ENCODE measurements at places on chromosomes 13 and 19. TPM values are rescaled to one million over a fixed set of nuclear protein-coding genes. Genes with fewer than 3 reads are reported as not detected.

- no peak overlapping the region for H3K27ac ChIP-seq
- H3K4me1 ChIP-seq: peaks cover 3% of the 10 kb centered on the region
- DNase-seq: peak; percentile 38
- H3K27me3 ChIP-seq: no peaks in the 10 kb centered on the region
- H3K4me3 ChIP-seq: no peak overlapping the region
These were observed 286.5 kb downstream of the MYO16 start for GRCh38 chr13:108915634-108916512.

GRCh38 chr13:23147827-23148226 lies 33.0 kb upstream of the SGCG start:
- no peak for DNase-seq
- no peak overlapping the region for H3K27ac ChIP-seq
- no peaks in the 10 kb centered on the region for H3K4me1 ChIP-seq
- H3K4me3 ChIP-seq: no peak overlapping the region
- no peaks in the 10 kb centered on the region for H3K27me3 ChIP-seq
- no peaks in the 10 kb centered on the region for H3K36me3 ChIP-seq

DNA sequence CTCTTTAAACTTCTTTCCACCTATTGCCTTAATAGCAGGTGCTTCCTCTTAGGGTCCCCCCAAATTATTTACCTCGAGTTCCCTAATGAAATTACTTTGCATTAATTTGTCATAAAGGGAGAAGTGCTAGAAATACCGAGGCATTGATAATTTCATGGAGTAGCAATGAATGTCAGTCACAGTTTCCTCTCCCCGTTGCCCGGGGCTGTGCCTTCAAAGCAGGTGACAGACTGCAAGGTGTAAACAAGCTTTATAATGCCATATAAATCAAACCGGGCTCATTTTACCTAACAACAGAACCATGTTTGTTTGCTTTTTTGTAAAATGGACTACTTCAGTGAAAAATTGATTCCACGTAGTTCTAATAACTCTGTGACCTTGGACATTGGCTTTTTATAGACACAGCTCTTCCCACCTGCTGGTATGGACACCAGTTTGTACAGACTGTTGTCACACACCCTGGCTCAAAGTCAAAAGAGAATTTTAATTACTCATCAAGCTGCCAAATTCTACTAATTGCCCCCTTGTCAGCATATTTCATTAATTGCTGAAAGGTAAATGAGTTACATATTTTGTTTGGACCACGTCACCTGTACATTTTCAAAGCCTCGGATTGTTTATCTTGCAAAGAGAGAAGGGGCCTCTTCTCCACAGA lies 171.1 kb downstream of the STK24 start:
- no peak overlapping the region for H3K4me3 ChIP-seq
- no peaks in the 10 kb centered on the region for H3K4me1 ChIP-seq
- DNase-seq: no peak
- no peaks in the 10 kb centered on the region for H3K36me3 ChIP-seq
- no peak overlapping the region for H3K27ac ChIP-seq

DNA sequence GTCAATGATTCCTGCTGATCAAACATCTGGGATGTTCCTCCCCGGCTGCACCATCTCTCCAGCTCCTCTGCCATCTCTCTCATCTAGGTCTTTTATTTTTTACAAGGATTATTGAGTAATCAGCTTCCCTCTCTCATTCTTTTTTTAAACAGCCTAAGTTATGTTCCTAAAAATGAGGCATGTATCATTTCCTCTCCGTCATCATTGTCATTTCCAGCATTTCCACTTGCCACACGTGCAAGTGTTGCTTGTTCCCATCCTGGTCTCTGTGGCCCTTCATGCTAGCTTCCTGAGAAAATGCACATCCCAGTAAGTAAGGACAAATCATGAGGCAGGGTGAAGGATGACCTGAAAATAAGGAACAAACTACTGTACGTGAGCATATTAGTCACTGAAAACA lies 102.7 kb upstream of the POSTN start:
- H3K4me1 ChIP-seq: no peaks in the 10 kb centered on the region
- DNase-seq: no peak
- H3K36me3 ChIP-seq: no peaks in the 10 kb centered on the region
- H3K4me3 ChIP-seq: no peak overlapping the region

The OCEL1 gene
- 9.3 TPM for total RNA-seq

The CBLC gene
- total RNA-seq: not detected

GRCh38 chr13:106691341-106691740 lies 123.4 kb upstream of the ARGLU1 start:
- no peak for DNase-seq
- H3K4me1 ChIP-seq: no peaks in the 10 kb centered on the region
- no peak overlapping the region for H3K27ac ChIP-seq
- no peak overlapping the region for H3K4me3 ChIP-seq

- H3K4me1 ChIP-seq: no peaks in the 10 kb centered on the region
- H3K4me3 ChIP-seq: no peak overlapping the region
- peaks cover 60% of the 10 kb centered on the region for H3K36me3 ChIP-seq
- no peak for DNase-seq
These were observed 32.7 kb upstream of the ZNF254 start for GRCh38 chr19:24054044-24054935.

The SLC7A9 gene
- 0.92 TPM for total RNA-seq

- no peak overlapping the region for H3K27ac ChIP-seq
- H3K27me3 ChIP-seq: no peaks in the 10 kb centered on the region
- H3K4me3 ChIP-seq: no peak overlapping the region
- H3K36me3 ChIP-seq: no peaks in the 10 kb centered on the region
- DNase-seq: no peak
- H3K4me1 ChIP-seq: peaks cover 4% of the 10 kb centered on the region
These were observed 211.6 kb downstream of the SHISA2 start for GRCh38 chr13:25840261-25840660.

DNA sequence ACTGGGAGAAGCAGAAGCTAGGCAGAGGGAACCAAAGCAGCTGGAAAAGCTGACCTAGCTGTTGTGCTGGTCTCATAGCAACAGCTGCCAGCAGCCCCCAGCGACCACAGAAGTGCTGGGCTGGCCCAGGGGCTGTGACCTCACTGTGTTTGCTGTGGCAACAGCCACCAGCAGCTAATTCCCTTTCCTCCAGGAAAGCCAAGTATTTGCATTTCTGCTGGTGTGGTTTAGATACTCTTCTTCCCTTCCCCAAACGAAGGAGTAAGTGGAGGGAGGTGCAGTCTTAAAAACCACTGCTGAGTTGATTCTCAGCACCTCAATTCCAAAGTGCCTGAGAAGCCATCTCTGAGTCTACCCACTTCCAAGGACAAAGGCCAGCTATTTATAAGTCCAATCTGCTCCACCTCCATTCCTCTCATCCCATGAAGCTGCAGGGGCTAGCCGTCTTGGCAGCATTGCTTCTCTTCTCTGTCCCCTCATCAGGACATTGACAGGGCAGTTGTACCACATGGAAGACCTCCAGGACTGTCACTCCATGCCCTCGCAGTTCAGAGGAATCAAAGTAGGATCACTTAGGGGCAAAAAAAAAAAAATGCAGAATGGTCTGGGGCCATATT lies 11.5 kb upstream of the CCDC97 start:
- peaks cover 46% of the 10 kb centered on the region for H3K36me3 ChIP-seq
- no peak overlapping the region for H3K4me3 ChIP-seq
- H3K27ac ChIP-seq: peak overlapping the region; percentile 93
- peak; percentile 87 for DNase-seq

The ZNF534 gene
- 1.5 TPM for total RNA-seq

DNA sequence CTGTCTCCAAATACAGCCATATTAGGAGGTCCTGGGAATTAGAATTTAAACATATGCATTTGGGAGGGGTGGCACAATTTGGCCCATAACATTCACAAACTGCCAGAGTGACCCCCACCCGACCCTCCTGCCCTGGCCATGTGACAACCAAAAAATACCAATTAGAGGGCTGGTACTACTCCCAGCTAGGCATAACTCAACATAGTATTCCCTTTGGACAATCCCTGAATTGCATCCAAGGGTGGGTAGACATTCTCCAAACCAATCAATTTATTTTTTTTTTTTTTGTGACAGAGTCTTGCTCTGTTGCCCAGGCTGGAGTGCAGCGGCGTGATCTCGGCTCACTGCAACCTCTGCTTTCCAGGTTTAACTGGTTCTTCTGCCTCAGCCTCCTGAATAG lies 29.8 kb downstream of the CLEC17A start:
- DNase-seq: no peak
- no peaks in the 10 kb centered on the region for H3K27me3 ChIP-seq
- H3K27ac ChIP-seq: no peak overlapping the region
- H3K36me3 ChIP-seq: no peaks in the 10 kb centered on the region

The ATXN8OS gene
- total RNA-seq: not detected

The KIR3DL2 gene
- total RNA-seq: not detected

- DNase-seq: no peak
- H3K4me3 ChIP-seq: peak overlapping the region; percentile 52
- H3K4me1 ChIP-seq: no peaks in the 10 kb centered on the region
- no peaks in the 10 kb centered on the region for H3K36me3 ChIP-seq
- peaks cover 37% of the 10 kb centered on the region for H3K27me3 ChIP-seq
These were observed 977 bp downstream of the PCDH20 start for GRCh38 chr13:61414686-61415057.

DNA sequence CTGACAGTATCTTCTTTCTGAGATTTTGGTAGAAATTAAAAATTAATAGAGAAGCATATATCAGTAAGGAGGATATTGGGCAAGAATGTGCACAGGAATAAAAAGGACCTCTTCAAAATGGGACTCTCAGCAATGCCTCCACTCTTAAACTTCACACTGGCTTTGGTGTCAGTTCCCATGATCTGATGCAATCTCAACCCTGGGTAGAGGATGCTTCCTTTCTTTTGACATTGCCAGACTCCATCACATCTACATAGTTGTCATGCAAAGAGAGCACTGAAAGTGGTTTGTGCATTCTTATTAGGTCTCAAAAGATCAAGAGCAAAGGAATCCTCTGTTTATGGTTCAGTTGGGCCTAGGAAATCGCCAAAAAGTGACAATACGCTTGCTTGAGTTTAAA lies 26.3 kb downstream of the STARD13 start:
- no peak for DNase-seq
- H3K36me3 ChIP-seq: no peaks in the 10 kb centered on the region
- no peaks in the 10 kb centered on the region for H3K27me3 ChIP-seq
- H3K4me3 ChIP-seq: no peak overlapping the region

DNA sequence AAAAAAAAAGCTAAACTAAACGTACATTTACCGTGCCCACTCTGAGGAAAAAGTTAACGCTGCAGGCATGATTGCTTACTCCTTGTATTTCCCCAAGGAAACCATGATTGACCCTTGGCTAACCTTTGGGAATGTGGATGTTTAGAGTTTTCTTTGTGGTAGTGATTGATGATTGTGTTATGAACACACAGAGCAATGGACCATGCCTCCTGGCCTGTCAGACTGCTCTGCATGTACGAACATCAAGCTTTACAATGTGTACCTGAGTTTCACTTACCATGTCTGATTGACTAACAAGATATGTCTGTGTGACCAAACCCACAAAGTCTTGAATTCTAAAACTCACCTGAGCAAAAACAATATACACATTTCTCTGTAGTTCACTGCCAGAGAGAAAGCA lies 35.1 kb downstream of the MYCBP2 start:
- no peaks in the 10 kb centered on the region for H3K4me1 ChIP-seq
- no peak overlapping the region for H3K4me3 ChIP-seq
- no peaks in the 10 kb centered on the region for H3K36me3 ChIP-seq
- DNase-seq: no peak
- H3K27me3 ChIP-seq: no peaks in the 10 kb centered on the region
- no peak overlapping the region for H3K27ac ChIP-seq

- H3K36me3 ChIP-seq: no peaks in the 10 kb centered on the region
- no peak overlapping the region for H3K27ac ChIP-seq
- H3K4me3 ChIP-seq: no peak overlapping the region
- H3K4me1 ChIP-seq: no peaks in the 10 kb centered on the region
These were observed 22.7 kb upstream of the POP4 start for GRCh38 chr19:29583196-29583999.

- H3K27me3 ChIP-seq: no peaks in the 10 kb centered on the region
- H3K4me3 ChIP-seq: no peak overlapping the region
- H3K36me3 ChIP-seq: no peaks in the 10 kb centered on the region
These were observed 195.8 kb downstream of the FOXO1 start for GRCh38 chr13:40470660-40471059.

The LACC1 gene
- total RNA-seq: 0.99 TPM

GRCh38 chr19:31073485-31074198 lies 275.6 kb downstream of the TSHZ3 start:
- H3K36me3 ChIP-seq: no peaks in the 10 kb centered on the region
- DNase-seq: peak; percentile 18
- H3K27ac ChIP-seq: no peak overlapping the region
- H3K4me1 ChIP-seq: no peaks in the 10 kb centered on the region
- H3K4me3 ChIP-seq: no peak overlapping the region

The LGALS7 gene
- not detected for total RNA-seq

DNA sequence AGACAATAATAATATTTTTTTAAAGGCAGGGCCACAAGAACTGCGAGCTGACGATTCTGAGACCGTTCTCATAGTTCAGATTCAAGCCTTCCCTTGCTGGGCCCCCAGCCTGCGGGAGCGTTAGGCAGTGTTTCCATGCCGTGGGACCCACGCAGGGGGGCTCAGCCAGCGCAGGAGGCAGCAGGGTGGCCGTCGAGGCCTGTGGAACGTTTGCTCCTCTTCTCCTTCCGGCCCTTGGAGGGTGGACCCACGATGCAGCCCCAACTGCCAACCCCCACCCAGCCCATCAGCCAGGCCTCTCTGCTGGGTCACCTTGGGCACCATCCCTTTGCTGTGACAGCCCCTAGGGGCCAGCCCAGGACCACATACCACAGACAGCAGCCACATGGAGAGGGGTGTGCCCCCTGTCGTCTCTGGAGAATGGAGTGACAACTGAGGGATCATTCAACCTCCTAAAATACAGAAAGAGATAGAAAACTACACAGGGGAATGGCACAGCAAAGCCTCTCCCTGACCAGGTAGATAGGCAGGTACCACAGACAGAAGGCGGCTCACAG lies 46.8 kb downstream of the PDCD5 start:
- H3K36me3 ChIP-seq: peaks cover 4% of the 10 kb centered on the region
- H3K4me1 ChIP-seq: peaks cover 14% of the 10 kb centered on the region
- peak overlapping the region; percentile 84 for H3K27ac ChIP-seq

The FBL gene
- 109 TPM for total RNA-seq

The C3 gene
- total RNA-seq: 0.39 TPM

GRCh38 chr13:90168953-90169352 lies 1178.5 kb upstream of the MIR17HG start:
- H3K36me3 ChIP-seq: no peaks in the 10 kb centered on the region
- no peaks in the 10 kb centered on the region for H3K27me3 ChIP-seq
- H3K4me1 ChIP-seq: no peaks in the 10 kb centered on the region
- no peak overlapping the region for H3K27ac ChIP-seq
- DNase-seq: no peak

DNA sequence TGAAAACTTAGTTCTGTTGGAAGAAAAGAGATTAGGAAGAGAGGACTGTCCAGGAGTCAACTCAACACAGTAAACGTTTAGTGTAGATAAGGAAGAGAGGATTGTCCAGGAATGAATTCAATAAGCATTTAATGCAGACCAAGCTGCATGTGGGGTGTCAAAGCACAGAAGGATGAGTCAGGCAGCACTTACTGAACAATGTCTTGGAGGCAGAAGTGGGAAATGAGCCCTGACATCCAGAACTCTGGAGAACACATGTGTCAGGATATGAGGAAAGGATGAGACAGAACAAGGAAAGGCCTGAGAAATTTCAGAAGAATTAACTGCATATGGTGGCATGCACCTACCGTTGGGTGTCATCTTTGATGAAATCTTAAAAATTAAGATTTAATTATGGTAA lies 429.2 kb upstream of the HTR2A start:
- H3K36me3 ChIP-seq: no peaks in the 10 kb centered on the region
- no peaks in the 10 kb centered on the region for H3K27me3 ChIP-seq
- no peak overlapping the region for H3K27ac ChIP-seq
- H3K4me1 ChIP-seq: no peaks in the 10 kb centered on the region
- DNase-seq: peak; percentile 36

Data from cardiac muscle cell (in vitro differentiated cells and primary cell).